ENCODE measurements at places on chromosomes 11 and 22. TPM values are rescaled to one million over a fixed set of nuclear protein-coding genes. Genes with fewer than 3 reads are reported as not detected.

The GTSE1 gene
- total RNA-seq = 22.3 TPM

The TTLL8 gene
- not detected for total RNA-seq

The ACTN3 gene
- total RNA-seq = not detected

The MS4A3 gene
- not detected for total RNA-seq

The KCNK7 gene
- 0.24 TPM for total RNA-seq

The CLMP gene
- total RNA-seq = 175 TPM

The OR5A1 gene
- not detected for total RNA-seq

The RCOR2 gene
- total RNA-seq = 0.17 TPM

The DDTL gene
- total RNA-seq = 0.83 TPM

The OTOG gene
- total RNA-seq = not detected

The RASGRP2 gene
- 0.26 TPM for total RNA-seq

The OR8D4 gene
- not detected for total RNA-seq

The PPM1F gene
- total RNA-seq = 30.8 TPM

The MRGPRX4 gene
- total RNA-seq = 1.2 TPM

The MAPK8IP1 gene
- 6.7 TPM for total RNA-seq

The LIPT2 gene
- total RNA-seq = 4.3 TPM

The FXYD2 gene
- not detected for total RNA-seq

The TPST2 gene
- total RNA-seq = 62.5 TPM

The UPK2 gene
- total RNA-seq = not detected

The PHOX2A gene
- total RNA-seq = not detected

The RFPL1 gene
- not detected for total RNA-seq

The PTPRCAP gene
- total RNA-seq = not detected

The KREMEN1 gene
- 18.7 TPM for total RNA-seq

The MUC2 gene
- total RNA-seq = not detected

The ST14 gene
- total RNA-seq = 83.9 TPM

The OR8A1 gene
- not detected for total RNA-seq

The TPCN2 gene
- 12.7 TPM for total RNA-seq

The ZFPL1 gene
- 38.0 TPM for total RNA-seq

The TRIM51 gene
- not detected for total RNA-seq

The PPP2R1B gene
- total RNA-seq = 26.2 TPM

The OR10D3 gene
- not detected for total RNA-seq

The TBX10 gene
- not detected for total RNA-seq

The PRG3 gene
- not detected for total RNA-seq

The POTEH gene
- total RNA-seq = not detected

The CSNK1E gene
- total RNA-seq = 156 TPM

The MADD gene
- 23.4 TPM for total RNA-seq

The DTX4 gene
- 10.4 TPM for total RNA-seq

The PDXP gene
- total RNA-seq = 4.2 TPM

The CHRM4 gene
- total RNA-seq = not detected

The P2RY6 gene
- under 0.01 TPM for total RNA-seq

The MMP7 gene
- 13.8 TPM for total RNA-seq

The C22orf15 gene
- total RNA-seq = not detected

The PRR14L gene
- 28.7 TPM for total RNA-seq

The APOL4 gene
- total RNA-seq = 0.26 TPM

The EMID1 gene
- 0.67 TPM for total RNA-seq

The CRACR2B gene
- not detected for total RNA-seq

The TSSC4 gene
- total RNA-seq = 49.9 TPM

The UBQLN3 gene
- not detected for total RNA-seq

The RASD2 gene
- total RNA-seq = 24.2 TPM

The RBFOX2 gene
- total RNA-seq = 137 TPM

The TMEM126B gene
- 36.0 TPM for total RNA-seq

The TLCD5 gene
- total RNA-seq = 3.2 TPM

The CYP2D6 gene
- total RNA-seq = 1.0 TPM

The TESMIN gene
- 8.2 TPM for total RNA-seq

The C11orf16 gene
- not detected for total RNA-seq

The MS4A4E gene
- not detected for total RNA-seq

The NFAM1 gene
- 0.17 TPM for total RNA-seq
